GM23248 (cell line): ENCODE measurements at places on chromosomes 4 and X. TPM values are rescaled to one million over a fixed set of nuclear protein-coding genes. Genes with fewer than 3 reads are reported as not detected.

GRCh38 chr4:13815231-13815630, 187.7 kb upstream of the BOD1L1 start:
- H3K27me3 ChIP-seq, result peaks cover 3% of the 10 kb centered on the region; the same call in 1 of the 2 replicates
- no peaks in the 10 kb centered on the region for H3K36me3 ChIP-seq
- no peak overlapping the region for H3K27ac ChIP-seq
- H3K4me1 ChIP-seq, result no peaks in the 10 kb centered on the region

DNA sequence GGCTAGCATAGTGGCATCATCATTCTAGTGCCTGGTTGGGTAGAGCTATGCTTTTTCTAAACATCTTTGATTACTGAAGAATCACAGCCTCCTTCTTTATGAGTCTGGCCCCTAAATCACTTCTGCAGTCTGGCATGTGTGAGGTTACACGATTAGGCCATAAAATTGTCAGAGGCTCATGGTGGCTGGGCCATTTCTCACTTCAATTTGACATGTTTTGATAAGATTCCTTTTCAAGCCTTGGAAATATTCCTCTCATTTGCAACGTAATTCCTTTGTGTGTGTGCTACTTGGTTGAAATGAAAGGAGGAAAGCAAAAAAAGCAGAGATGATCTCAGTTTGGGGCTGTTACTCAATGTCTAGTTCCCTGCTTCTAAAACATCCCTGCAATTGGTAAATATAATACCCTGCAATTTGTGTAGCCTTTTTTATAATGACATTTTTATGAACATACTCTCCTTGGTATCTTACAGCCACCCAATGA, 6.2 kb downstream of the CCKAR start:
- DNase-seq, result peak; percentile 38
- no peak overlapping the region for H3K4me3 ChIP-seq
- H3K36me3 ChIP-seq, result no peaks in the 10 kb centered on the region
- H3K4me1 ChIP-seq, result peaks cover 15% of the 10 kb centered on the region; the same call in 1 of the 2 replicates
- peaks cover 31% of the 10 kb centered on the region for H3K27me3 ChIP-seq
- H3K27ac ChIP-seq, result 0 out of 2 replicates have a peak overlapping the region, but pooled peaks have one; percentile 4

DNA sequence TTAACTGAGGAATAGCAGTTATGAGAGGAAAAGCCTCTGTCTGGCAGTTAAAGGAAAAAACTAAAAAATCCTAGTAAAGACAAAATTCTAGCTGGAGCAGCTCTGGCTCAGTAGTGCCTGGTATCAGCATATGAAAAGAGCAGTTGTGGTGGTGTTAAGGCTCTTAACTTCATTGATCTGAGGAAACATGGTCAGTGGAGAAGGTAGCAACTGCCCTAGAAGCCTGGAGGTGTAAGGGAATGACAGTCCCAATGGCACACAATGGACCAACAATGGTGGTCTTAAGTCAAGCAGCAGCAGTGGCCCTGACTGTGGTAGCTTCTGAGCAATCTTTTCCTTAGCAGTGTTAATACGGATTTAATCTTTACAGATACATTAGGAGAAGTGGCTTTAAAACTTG, 189.6 kb upstream of the POF1B start:
- no peaks in the 10 kb centered on the region for H3K4me1 ChIP-seq
- no peaks in the 10 kb centered on the region for H3K27me3 ChIP-seq
- DNase-seq, result no peak
- H3K4me3 ChIP-seq, result no peak overlapping the region
- H3K36me3 ChIP-seq, result no peaks in the 10 kb centered on the region
- H3K27ac ChIP-seq, result no peak overlapping the region

DNA sequence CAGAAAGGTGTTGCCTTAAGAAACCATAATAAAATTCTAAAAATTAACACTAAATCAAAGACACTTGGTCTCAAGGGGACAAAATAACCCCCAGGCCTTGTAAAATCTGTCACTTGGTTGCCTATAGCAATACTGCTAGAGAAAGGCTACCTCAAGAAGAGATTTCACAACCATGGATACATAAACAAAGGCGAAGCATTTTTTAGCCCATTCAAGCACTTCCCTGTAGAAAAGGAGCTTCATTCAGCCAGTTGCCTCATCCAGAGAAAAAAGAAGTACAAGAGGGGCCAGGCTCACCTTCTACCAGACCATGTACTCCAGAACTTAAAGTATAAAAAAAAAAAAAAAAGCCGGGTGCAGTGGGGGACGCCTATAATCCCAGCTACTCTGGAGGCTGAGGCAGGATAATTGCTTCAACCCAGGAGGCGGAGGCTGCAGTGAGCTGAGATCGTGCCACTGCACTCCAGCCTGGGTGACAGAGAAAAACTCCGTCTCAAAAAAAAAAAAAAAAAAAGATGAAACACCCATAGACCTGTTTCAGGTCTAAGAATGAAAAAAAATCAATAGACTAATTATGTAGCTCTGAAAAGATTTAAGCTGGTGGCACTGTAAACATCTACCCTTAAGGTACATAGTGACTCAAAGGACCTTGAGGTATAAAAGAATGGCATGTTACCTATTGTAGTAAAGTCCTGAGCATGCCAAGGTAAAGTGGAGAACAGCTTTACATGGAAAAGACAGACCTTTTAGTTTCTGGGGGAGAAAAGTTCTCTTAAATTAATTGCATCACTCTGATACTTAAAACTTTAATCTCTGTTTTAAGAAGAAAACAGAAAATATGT, 18.0 kb downstream of the RUFY3 start:
- no peak overlapping the region for H3K27ac ChIP-seq
- peaks cover 22% of the 10 kb centered on the region for H3K4me1 ChIP-seq
- H3K36me3 ChIP-seq, result no peaks in the 10 kb centered on the region
- DNase-seq, result no peak
- H3K4me3 ChIP-seq, result no peak overlapping the region

DNA sequence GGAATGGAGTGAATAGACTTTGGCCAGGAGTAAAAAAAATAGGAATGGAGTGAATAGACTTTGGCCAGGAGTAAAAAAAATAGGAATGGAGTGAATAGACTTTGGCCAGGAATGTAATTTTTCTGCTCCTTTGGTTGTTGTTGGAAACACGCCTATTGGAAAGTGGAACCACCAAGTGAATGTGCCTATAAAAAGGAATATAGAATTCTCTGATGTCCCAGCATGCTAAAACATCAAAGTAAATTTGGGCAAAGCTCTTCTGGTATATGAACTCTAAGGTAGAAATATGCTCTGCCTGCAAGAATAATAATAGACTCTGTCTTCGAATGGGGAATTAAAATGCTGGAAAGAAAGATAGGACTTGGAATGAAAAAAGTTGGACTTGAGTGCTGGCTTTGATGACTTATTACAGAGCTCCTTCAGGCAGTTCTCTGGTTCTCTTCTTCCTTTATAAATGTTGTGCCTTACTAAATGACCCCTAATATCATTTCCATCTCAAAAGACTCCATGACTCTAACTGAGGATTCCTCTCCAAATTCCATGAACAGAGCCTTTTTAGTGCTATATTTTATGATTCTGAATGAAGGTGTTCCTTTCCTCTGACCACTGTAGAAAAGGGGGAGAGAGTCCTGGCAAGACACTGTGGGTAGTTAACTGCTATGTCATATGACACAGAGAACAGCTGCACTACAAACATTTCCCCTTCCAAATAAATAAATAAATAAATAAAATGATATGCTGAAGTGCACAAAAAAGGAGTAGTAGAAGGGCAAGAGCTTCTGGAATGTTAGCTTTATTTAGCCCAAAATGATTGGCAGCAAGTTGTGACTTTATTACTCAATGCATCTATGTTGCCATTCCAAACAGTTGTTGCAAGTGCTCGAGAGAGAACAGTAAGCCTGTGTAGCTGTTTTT, 13.5 kb upstream of the GBA3 start:
- peaks cover 12% of the 10 kb centered on the region; the same call in 1 of the 2 replicates for H3K27me3 ChIP-seq
- no peaks in the 10 kb centered on the region for H3K4me1 ChIP-seq
- no peaks in the 10 kb centered on the region for H3K36me3 ChIP-seq
- DNase-seq, result no peak

DNA sequence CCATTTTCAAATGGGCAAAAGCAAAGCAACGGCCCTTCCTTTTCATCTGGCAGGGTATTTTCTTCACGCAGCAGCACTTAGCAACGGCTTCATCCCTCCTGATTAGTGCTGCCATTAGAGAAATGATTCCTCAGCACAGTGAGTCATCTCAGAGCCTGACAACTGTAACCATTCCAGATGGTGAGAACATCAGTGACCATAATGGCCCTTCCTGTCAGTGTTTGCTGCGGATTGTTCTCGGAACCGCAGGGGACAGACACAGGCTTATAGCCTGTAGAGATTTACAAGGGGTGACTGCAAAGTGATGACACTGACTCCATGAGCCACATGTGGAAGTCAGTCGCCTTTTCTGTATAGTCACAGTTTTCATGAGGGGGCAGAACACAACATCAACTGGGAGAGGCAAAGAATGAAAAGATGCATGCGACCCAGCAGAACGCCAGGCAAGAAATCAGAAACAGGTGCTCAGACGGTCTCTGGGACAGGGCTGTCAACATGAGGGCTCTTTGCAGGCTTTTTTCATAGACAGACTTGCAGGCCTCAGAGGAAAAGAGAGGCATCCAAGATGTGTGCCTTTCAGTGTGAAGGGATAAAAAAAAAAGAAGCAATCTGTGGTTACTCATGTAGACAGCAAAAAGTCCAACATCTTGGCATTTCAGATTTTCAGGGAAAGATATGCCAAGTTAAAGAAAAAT, 69.9 kb upstream of the FBXW7 start:
- H3K27me3 ChIP-seq, result no peaks in the 10 kb centered on the region
- H3K4me3 ChIP-seq, result peak overlapping the region; percentile 9; the same call in 1 of the 2 replicates

DNA sequence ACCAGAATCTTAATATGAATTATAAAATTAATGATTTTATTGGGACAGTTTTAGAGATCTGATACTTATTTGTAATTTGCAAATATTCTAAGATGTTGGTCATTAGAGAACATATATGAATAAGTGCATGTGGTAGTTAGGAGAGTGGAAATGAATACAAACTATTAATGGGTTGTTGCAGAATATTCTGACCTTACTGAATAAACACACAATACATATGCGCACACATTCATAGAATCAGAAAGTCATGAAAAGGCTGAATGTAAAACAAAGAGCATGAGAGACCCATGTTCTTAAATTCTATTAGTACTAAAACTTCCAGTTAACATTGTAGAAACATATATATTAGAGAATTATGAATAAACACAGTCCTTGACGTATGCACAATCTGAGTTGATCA, 301.7 kb upstream of the TRAM1L1 start:
- no peak overlapping the region for H3K4me3 ChIP-seq
- no peak overlapping the region for H3K27ac ChIP-seq
- H3K27me3 ChIP-seq, result no peaks in the 10 kb centered on the region

The ARHGEF6 gene
- total RNA-seq, result 5.9 and 7.7 TPM in 2 replicates

The COX7B gene
- 168 and 209 TPM in 2 replicates for total RNA-seq

GRCh38 chr4:102474736-102475504, 26.2 kb upstream of the NFKB1 start:
- no peak overlapping the region for H3K27ac ChIP-seq
- H3K4me3 ChIP-seq, result no peak overlapping the region
- no peaks in the 10 kb centered on the region for H3K27me3 ChIP-seq
- no peak for DNase-seq

DNA sequence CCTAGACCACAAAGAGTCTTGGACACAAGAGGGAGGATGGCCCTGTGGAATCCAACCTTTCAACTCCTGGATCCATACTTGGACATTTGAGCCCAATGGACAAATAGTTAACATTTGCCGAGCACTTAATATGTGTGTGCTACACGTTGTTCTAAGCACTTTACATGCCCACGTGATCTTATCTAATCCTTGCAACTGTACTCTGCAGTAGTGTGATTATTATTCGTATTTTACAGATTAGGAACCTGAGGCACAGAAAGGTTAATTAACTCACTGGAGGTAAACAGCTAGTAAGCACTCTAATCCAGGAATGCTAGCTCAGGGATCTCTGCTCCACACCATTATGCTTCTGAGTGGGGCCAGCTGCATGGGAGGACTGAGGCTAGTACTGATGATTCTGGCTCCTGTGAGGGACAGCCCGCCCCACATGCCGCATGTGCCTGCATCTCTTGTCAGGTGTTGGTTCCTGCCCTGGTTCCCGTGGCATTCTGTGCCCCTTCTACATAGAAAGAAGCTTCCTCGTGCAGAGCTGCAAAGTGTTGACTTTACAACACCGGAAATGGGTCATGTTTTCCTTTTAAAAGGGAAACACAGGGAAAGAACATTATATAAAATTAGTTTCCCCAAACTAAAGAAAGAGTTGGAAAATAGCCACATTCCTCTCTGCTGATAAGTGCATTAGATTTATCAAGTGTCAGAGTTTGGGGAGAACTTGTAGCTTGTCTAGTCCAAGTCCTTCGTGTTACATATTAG, 34.8 kb downstream of the PLAC1 start:
- H3K27ac ChIP-seq, result no peak overlapping the region
- peaks cover 42% of the 10 kb centered on the region for H3K4me1 ChIP-seq
- DNase-seq, result no peak
- H3K36me3 ChIP-seq, result no peaks in the 10 kb centered on the region

The CLDN22 gene
- not detected in 2 replicates for total RNA-seq

DNA sequence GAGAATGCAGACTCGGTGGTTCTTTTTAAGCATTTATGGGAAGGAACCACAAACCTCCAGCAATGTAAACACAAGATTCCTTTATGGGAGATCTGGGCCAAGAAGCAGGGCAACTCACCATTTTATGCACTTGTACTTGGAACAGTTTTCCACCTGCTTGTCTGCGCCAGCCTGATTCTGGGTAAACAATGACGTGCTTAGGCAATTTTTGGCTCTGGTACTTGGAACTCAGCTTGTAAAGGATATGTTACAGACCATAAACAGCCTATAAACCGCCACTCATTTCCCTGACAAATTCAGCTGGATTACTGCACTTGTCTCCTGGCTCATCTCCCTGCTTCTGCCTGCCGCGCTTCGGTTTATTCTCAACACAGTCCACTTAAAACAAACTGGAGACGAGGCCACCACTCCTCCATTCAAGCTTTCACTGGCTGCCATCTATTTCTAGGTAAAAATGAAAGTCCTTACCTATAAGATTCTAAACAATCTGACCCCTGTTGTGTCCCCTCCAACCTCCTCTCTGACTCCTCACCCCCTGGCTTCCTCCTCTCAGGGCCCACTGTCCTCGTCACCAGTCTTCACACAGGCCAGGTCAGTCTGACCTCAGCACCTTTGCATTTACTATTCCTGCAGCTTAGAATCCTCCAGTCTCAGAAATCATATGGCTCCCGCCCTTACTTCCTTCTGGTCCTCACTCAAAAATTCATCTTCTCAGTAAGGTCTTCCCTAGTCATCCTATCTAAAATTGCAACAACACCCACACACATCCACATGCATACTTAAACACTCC, 205.9 kb upstream of the GALNT7 start:
- H3K27ac ChIP-seq, result no peak overlapping the region
- peak; percentile 13 for DNase-seq
- H3K4me3 ChIP-seq, result no peak overlapping the region
- no peaks in the 10 kb centered on the region for H3K36me3 ChIP-seq

- no peak overlapping the region for H3K27ac ChIP-seq
- no peaks in the 10 kb centered on the region for H3K4me1 ChIP-seq
- no peak overlapping the region for H3K4me3 ChIP-seq
- 0 out of 2 replicates have a peak, but pooled peaks cover 10% of the 10 kb centered on the region for H3K27me3 ChIP-seq
- H3K36me3 ChIP-seq, result no peaks in the 10 kb centered on the region
Observed at GRCh38 chr4:36237366-36238313, 6.7 kb downstream of the ARAP2 start.

- peak within 1 kb of the TSS; percentile 71 for H3K4me3 ChIP-seq
- H3K27me3 ChIP-seq, result peaks cover 36% of the 10 kb centered on the region
- peak; percentile 41 for DNase-seq
- no peak within 1 kb of the TSS for H3K27ac ChIP-seq
- no peaks in the 10 kb centered on the region for H3K4me1 ChIP-seq
Observed at GRCh38 chr4:108762559-108763225, at the start of gene ETNPPL. ETNPPL (minus strand) TSS chr4:108763053; CDS start chr4:108762898, 155 bp downstream.
